ENCODE measurements at places on chromosomes 3 and 15.

DNA sequence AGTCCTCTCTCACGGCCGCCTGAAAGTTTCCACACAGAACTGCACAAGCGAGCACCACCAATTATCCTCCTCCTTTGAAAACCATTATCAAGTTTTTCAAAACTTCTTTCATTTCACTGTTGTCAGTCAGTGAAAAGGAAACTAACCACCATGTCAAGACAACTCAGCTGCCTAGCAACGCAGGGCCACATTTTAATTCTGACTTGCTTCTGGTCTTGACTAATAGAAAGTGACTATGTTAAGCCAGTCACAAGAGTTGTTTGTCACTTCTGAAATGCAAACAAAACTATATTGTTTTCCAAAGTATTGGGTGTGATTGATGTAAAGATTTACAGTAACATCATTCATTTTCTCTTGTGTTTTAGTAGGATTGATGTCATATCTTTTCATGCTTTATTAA, 612.8 kb upstream of the AGTR1 start:
- no peak for DNase-seq

- no peak for DNase-seq
These were observed 113.1 kb downstream of the NUP210 start for GRCh38 chr3:13307041-13307440.

GRCh38 chr3:170949211-170949610, 40.8 kb upstream of the EIF5A2 start:
- no peak for DNase-seq

GRCh38 chr15:99343208-99343607, 91.9 kb downstream of the LRRC28 start:
- DNase-seq: no peak

GRCh38 chr3:122694966-122695365, 14.3 kb downstream of the PARP14 start:
- DNase-seq: no peak

GRCh38 chr15:64224511-64224910, 61.7 kb upstream of the PPIB start:
- DNase-seq: peak; percentile 54

DNA sequence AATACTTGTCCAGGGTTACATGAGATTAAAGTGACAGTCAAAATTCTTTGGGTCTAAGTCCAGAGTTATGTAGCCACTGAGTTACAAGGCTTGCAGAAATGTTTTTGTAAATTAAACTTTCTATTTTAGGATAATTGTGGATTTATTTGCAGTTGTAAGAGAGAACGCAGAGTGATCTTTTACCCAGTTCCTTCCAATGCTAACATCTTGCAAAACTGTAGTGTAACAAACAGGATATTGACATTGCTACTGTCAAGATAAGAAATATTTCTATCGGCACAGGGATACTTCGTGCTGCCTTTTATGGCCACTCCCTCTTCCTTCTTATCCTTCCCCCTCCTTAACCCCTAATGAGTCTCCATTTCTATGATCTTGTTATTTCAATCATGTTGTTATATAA, 1022.9 kb downstream of the MCTP2 start:
- no peak for DNase-seq

- peak; percentile 23 for DNase-seq
These were observed 47.0 kb downstream of the ZBTB20 start for GRCh38 chr3:115099986-115100571.

GRCh38 chr3:99134986-99135385, 233.5 kb upstream of the DCBLD2 start:
- no peak for DNase-seq

DNA sequence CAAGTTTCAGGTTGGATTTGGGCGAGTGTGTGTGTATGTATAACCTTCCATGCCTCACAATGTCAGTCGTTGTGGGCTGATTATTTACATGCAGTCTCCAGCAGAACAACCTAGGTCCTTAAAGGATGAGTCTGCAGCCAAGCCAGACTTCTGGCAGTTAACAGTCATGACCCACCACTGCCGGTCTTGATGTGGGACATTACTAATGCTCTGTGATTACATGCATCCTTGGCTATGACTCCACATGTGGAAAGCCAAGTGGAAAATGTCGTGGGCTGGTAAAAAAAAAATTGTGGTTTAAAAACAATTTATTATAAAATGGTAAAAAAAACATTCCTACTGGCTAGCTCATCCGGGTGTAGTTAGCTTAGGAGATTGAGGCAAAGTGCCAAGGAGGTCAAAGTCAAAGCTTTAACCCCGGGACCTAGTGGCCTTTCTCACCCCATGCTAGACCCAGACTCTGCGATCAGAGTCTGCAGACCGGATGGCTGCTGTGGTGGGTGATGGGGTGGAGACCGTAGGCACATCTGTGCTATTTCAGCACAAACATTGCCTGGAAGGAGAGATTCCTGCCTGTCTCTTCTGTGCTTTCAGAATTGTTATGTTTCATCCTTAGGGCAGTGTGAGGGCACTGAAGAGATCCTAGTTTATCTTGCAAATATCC, 6.8 kb downstream of the RARRES1 start:
- no peak for DNase-seq

GRCh38 chr3:45212095-45212468, 14.0 kb downstream of the TMEM158 start:
- no peak for DNase-seq

DNA sequence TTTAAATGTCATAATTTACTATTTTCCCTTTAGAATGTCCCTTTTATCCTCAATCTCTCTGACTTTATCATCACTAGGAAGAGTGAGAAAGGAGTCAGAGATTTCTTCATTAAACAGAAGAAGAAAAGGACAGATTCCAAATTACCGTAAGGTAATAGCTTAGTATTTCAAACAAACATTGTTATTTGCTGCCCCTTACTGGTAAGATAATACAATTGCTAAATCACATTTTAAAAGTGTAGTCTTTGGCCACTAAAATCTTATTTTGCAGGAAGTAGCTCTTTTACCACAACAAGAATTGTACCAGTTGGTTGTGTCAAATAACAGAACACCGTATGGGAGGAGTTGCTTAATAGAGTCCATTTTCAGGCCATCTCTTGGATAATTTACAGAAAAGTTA, 53.7 kb downstream of the CGGBP1 start:
- DNase-seq: peak; percentile 3

DNA sequence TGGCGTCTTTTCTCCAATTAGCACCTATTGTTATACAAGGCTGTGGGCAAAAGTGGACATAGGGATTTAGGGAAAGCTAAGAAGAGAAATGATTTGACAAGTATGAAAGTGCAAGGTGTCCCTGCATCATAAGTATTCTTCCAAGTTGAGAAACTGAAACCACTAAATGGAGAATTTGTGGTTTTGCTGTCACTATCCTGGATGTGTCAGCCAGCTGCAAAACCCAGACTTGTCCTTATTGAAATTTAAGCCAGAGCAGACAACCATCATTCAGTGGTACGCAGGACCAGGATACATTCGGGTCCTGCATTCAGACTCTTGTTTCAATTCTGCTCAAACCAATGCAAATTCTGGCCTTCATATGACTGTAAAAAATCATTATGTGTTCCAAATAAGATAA, 384.8 kb upstream of the TGFBR2 start:
- DNase-seq: no peak

GRCh38 chr15:71328453-71328852, 213.2 kb downstream of the THSD4 start:
- DNase-seq: no peak

GRCh38 chr3:53650424-53650823, 156.0 kb downstream of the CACNA1D start:
- DNase-seq: no peak

DNA sequence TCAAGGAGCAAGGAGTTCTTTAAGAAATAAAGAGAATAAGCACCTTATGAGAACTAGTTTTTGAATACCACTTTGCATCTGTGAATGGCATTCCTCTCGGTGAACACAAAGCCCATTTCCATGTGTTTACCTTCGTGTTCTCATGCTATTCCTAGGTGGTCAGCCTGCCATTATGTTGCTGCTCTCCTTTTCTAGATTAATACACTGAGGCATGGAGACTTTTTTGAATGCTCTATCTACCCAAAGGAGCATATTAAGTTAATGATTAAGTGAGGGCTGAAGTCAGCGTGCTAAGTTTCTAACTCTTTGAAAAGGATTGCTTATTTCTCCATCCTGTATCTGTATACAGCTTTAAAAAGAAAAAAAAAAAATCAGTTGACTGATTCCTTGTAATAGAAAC, 394.5 kb downstream of the MECOM start:
- no peak for DNase-seq

- DNase-seq: no peak
These were observed 39.6 kb downstream of the SEMA6D start for GRCh38 chr15:47756872-47757271.

GRCh38 chr3:37824954-37825328, 36.7 kb upstream of the CTDSPL start:
- DNase-seq: no peak

DNA sequence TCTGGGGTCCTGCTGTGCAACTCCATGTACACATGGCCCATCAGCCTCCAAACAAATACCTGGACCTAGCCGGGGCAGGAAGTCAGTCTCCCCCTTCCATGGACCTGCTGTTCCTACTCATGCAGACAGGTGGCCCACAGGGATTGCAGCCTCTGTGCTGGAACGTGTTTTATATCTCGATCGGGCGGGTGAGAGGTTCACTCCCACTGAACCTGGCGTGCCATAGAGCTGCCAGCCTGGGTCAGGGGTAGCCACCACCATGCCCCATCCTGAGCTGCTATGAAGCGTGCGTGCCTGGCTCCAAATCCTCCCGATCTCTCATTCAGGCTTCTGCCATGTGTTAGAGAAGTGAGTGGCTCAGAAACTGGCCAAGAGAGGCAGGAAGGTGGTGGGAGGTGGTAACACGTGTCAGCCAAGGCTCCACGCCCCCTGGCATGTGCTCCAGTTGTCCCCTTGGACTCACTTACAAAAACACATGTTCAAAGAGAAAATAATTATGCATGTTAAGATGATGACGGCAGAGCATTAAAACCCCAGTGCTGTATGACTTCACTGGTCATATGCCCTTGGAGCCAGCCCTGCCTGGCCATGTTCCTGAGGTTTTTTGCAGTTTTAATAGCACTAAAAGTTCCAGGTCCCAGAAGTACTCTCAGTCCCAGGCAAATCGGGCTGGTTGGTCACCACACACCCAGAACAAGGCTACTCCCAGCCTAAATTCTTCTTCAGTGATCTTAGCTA, 30.6 kb downstream of the CTSH start:
- no peak for DNase-seq

GRCh38 chr3:11734-12133, 184.8 kb upstream of the CHL1 start:
- DNase-seq: no peak

All from NCI-H446 (cell line).